Stimulated activated CD4-positive, alpha-beta T cell treated with anti-CD3 and anti-CD28 coated beads, Interleukin-4, amount 100 ng/mL, for 4 hours (primary cell): ENCODE measurements at places on chromosomes 12 and 14.

DNA sequence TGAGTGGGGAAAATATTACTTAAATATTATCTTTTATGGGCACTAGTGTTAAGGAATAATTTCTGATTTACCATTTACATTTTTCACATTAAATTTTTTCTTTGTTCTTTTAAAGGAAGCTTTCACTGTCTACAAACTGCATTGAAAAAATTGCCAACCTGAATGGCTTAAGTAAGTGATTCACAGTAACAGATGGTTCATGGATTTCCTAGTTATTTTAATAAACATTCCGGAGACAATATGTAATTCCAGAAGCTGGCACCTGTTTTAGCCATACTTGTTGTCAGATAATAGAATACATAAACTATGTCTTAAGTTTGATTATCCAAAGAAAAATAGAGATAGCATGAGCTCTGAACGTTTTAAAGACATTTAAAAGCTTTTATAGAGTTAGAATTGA is 17.1 kb downstream of the DNAL1 start:
- no peak for DNase-seq

DNA sequence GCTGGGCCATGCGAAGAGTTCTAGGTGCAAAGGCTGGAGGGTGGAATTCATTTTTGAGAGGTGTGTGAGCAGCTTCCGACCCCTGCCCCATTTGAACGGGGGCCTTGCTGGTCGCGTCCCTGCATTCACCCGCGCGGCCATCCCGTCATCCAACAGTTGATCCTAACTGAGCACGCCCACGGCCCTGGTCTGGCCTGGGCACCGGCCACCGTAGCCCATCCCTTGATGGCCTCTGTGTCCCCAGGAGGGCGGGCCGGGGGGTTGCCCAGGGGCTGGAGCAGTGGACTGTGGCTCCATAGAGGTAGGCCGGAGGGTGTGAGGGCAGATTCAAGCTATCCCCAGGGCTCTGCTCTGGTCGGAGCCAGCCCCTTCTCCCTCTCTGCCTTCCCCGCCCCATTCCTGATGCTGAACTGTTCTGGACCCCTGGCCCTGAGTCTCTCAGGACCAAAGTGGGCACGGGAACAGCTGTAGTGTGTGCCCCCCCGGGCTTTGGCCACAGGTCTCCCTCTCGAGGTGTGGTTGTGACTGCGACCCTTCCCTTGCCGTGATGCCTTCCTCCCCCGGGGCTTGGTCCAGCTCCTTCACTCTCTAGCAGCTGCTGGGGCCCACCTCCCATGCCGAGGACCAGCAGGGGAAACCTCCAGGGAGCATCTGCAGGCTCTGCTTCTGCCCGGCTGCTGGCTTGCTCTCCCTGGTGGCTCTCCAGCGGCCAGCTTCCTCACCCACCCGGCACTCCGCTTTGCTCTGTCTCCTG is 9.1 kb downstream of the MEG3 start:
- DNase-seq, result no peak

DNA sequence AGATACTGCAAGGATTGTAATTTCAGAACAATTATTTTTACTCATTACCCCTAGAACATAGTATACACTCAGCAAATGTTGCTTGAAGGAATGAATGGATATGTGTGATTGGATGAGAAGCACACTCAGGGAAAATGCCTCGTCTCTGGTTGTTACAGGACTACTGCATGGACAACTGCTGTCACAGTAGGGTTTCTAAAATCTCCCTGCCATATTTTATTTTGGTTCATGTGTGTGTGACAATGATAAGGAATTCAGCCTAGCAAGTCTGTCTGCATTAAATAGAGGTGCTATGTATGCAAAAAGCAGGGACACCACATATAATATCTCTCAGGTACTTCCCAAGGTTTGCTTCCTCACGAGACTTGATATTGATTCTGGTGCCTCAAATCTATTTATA is 1.4 kb downstream of the PTPRR start:
- DNase-seq, result no peak

DNA sequence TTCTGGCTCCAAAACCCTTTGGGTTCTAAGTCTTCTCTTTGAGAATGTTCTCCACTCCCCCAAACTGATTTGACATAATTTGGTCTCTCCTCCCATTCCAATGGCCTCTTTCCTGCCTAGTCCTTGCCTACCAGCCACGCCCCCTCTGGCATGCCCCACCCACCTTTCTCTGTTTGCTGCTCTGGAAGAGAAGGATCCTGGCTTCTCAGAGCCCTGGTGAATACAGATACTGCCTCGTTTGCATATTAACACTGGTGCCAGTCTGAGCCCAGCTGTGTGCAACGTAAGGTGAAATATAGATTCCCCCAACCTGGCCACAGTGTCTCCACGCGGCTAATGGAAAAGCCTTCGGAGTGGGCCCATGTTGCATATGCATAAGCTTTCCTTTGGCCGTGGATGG is 79.7 kb downstream of the PAPOLA start:
- no peak for DNase-seq

GRCh38 chr12:25558586-25558985 is 5.5 kb upstream of the LMNTD1 start:
- DNase-seq, result no peak

GRCh38 chr12:54631551-54631950 is 3.1 kb downstream of the LACRT start:
- no peak for DNase-seq
